NCI-H526 treated with DMSO at 0.1 percent for 48 hours (cell line): ENCODE measurements at places on chromosomes 5 and 9.

DNA sequence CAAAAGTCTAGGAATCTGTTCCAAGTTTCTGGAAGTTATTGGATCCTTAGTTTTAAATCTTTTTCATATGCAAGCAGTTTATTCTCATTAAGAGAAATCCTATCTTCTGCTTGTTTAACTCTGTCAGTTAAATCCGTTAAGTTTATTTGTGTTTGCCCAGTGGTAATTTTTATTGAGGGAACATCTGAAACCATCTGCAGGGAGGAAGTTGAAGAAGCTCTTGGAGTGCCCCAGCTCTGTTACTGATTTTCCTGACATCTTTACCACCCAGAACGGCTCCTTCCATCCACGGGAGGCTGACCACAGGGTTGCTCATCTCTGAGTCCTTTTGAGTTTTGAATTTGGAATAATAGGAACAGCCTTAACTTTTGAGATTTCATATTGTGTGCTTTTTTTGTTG lies 99.9 kb upstream of the ZNF618 start:
- no peak for DNase-seq

GRCh38 chr5:74667396-74667795 lies 17.6 kb upstream of the HEXB start:
- no peak for DNase-seq

- no peak for DNase-seq
These were observed 141.4 kb downstream of the PLK2 start for GRCh38 chr5:58318468-58318867.

- no peak for DNase-seq
These were observed 219.8 kb downstream of the SLIT3 start for GRCh38 chr5:169081000-169081724.

DNA sequence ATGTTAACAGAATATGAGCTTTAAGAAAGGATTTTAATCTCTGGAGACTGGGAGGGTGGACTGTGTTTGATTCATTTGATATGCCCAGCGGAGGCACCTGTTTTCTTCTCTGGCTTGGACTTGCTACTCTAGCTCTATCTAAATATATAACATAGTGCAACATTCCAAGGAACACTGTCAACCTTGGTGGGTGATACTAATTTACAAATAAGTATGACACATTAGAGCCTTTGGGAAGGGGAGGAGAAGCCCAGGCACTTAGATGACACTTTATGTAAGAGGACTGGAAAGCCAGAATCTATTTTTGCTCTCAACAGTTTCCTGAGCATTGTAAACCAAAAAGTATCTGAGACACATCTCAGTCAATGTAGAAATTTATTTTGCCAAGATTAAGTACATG lies 83.4 kb upstream of the SHISAL2B start:
- no peak for DNase-seq

GRCh38 chr5:119319401-119319800 lies 36.4 kb upstream of the TNFAIP8 start:
- no peak for DNase-seq

- no peak for DNase-seq
These were observed 48.9 kb downstream of the GNAQ start for GRCh38 chr9:77982581-77983319.

DNA sequence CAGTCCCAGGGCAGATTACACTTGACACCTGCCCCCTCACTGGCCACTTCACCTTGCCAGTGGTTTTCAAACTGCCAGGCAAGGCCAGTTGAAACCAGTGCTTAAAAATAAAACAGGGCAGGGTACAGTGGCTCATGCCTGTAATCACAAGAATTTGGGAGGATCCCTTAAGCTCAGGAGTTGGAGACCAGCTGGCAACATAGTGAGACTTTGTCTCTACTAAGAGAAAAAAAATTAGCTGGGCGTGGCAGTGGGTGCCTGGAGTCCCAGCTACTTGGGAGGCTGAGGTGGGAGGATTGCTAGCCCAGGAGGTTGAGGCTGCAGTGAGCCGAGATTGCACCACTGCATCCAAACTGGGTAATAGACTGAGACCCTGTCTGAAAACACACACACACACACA lies 58.1 kb downstream of the ROPN1L start:
- DNase-seq: no peak

DNA sequence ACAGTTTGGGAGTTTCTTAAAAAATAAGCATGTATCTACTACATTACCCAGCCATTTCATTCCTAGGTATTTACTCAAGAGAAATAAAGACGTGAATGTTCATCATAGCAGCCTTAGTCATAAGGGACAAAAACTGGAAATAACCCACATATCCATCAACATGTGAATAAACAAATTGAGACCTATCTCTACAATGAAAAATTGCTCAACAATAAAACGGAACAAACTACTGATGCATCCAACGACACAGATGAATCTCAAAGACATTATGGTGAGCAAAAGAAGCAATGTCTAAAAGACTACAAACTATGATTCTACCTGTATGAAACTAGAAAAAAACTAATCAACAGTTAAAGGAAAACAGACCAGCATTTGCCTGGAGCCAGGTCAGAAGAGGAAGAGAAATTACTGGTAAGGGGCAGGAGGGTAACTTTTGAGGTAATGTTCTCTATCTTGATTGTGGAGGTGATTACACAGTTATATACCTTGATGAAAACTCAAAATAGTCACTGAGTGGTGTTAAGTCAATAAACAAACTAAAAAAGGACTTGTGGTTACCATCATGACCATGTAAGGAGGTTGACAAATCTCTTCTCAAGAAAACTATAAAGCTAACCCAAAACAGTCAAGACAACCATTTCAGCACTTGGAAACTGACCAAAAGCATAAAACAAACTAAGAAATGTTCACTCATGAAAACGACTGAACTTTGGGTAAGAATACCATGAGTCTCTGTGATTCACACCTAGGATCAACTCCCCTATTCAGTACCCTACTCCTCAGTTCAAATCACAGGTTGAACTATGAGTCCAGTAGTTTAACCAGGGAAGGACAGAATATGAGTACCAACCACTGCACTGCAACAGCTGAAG lies 10.4 kb downstream of the UIMC1 start:
- DNase-seq: no peak

- DNase-seq: no peak
These were observed 561.1 kb downstream of the EBF1 start for GRCh38 chr5:158538506-158539074.

GRCh38 chr5:89560696-89561095 lies 677.7 kb upstream of the MEF2C start:
- no peak for DNase-seq

GRCh38 chr5:38651806-38652205 lies 95.4 kb upstream of the LIFR start:
- DNase-seq: no peak

- DNase-seq: no peak
These were observed 109.0 kb downstream of the NTRK2 start for GRCh38 chr9:84778570-84778969.

- no peak for DNase-seq
These were observed 146.5 kb downstream of the AOPEP start for GRCh38 chr9:94872891-94873511.

GRCh38 chr5:154189256-154189818 lies 1.2 kb upstream of the GALNT10 start:
- DNase-seq: peak; percentile 35
